ENCODE measurements at places on chromosomes 6 and 20.

- no peaks in the 10 kb centered on the region for H3K4me1 ChIP-seq
- no peak for DNase-seq
- no peak overlapping the region for H3K27ac ChIP-seq
Measured at GRCh38 chr6:20061952-20062351, 150.3 kb downstream of the MBOAT1 start.

DNA sequence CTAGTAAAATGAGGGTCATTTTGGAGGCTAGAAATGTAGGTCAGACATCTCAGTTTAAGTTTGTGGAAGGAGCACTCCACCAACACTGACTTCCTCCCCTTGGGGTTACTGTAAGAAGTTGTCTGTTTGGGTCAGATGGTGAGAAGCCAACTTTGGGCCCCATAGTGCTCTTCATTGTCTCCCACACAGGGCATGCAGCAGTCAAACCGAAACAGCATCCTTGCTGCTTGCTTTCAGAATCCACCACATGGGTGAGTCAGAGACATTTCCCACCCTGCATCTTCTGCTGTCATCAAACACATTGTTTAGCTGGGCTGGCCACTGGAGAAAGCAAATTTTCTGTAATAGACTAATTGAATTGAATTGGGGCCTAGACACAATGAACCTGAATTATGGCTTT lies 16.8 kb downstream of the IL17F start:
- H3K27ac ChIP-seq, result no peak overlapping the region
- H3K36me3 ChIP-seq, result no peaks in the 10 kb centered on the region
- no peaks in the 10 kb centered on the region for H3K27me3 ChIP-seq
- H3K4me3 ChIP-seq, result no peak overlapping the region
- no peak for DNase-seq

GRCh38 chr6:41073968-41074691 lies 1.4 kb downstream of the NFYA start:
- peak overlapping the region; percentile 92 for H3K27ac ChIP-seq
- peaks cover 37% of the 10 kb centered on the region for H3K4me1 ChIP-seq
- H3K36me3 ChIP-seq, result peaks cover 14% of the 10 kb centered on the region

DNA sequence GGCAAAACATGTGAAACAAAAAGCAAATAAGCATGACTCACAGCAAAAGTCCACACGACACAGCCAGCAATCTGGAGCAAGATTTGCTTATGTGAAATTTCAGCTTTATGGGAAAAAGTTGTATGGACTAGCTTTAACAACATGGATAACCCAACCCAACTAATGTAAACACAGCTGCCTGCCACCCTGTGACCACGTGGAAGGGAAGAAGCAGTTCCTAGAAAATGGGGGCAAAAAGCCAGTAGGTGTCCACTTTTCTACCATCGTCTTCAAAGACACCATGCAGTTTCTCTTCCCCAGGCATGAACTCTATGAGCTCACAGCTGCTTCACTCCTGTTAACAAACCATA lies 425.4 kb upstream of the RNF217 start:
- peaks cover 21% of the 10 kb centered on the region for H3K4me1 ChIP-seq
- no peaks in the 10 kb centered on the region for H3K36me3 ChIP-seq
- H3K27me3 ChIP-seq, result no peaks in the 10 kb centered on the region
- no peak for DNase-seq
- no peak overlapping the region for H3K4me3 ChIP-seq

- no peak for DNase-seq
- H3K4me1 ChIP-seq, result peaks cover 33% of the 10 kb centered on the region
- H3K4me3 ChIP-seq, result no peak overlapping the region
- peaks cover 42% of the 10 kb centered on the region for H3K27me3 ChIP-seq
- H3K27ac ChIP-seq, result no peak overlapping the region
- H3K36me3 ChIP-seq, result peaks cover 5% of the 10 kb centered on the region
Measured at GRCh38 chr6:90411292-90411781, 114.7 kb upstream of the BACH2 start.

DNA sequence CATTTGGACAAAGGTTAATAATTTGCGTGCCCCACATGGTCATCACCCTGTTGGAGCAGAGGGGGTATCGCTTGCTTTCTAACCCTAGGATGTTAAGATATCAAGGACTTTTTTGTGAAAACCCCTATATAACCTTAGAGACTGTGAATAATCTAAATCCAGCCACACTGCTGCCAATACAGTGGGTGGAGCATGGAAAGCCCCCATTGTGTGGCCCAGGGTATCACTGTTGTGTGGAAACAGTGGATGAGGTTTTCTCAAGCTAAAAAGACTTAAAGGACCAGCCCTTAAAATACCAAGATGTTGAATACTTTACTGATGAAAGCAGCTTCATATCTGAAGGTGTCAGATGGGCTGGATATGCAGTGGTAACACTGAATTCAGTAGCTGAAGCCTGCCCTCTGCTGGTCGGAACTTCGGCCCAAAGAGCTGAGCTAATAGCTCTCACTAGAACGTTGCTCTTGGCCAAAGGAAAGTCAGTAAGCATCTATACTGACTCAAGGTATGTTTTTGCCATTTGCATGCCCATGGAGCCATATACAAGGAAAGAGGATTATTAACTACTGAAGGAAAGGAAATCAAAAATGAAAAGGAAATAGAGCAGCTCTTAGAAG lies 695.2 kb downstream of the PHF3 start:
- 0 out of 2 replicates have a peak, but pooled peaks cover 3% of the 10 kb centered on the region for H3K27me3 ChIP-seq
- peak; percentile 80 for DNase-seq
- no peak overlapping the region for H3K4me3 ChIP-seq
- H3K36me3 ChIP-seq, result peaks cover 44% of the 10 kb centered on the region
- peaks cover 6% of the 10 kb centered on the region for H3K4me1 ChIP-seq

DNA sequence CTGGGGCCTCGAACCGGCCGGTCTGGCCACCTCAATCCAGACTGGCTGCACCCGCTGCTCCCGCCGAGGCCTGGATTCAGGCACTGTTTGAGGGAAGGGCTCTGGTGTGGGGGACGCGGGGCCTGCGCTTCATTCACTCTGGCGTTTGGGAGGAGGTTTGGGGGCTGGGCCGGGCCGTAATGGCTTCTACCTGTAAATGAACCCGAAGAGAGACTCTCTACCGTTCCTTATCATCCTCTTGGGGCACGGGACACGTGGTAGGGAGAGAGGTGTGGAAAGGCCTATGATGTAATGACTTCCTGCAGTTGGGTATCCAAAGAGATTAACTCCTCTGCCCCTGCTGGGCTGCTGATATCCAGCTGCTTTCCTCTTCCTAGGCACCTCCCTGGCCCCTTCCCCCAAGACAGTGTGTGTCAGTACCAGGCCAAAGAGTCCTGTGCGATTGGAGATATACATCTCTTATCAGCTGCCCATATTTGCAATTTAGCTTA lies 1.8 kb downstream of the FOXO3 start:
- H3K27me3 ChIP-seq, result peaks cover 25% of the 10 kb centered on the region
- H3K4me3 ChIP-seq, result peak overlapping the region; percentile 85
- DNase-seq, result peak; percentile 74
- peaks cover 4% of the 10 kb centered on the region for H3K36me3 ChIP-seq

DNA sequence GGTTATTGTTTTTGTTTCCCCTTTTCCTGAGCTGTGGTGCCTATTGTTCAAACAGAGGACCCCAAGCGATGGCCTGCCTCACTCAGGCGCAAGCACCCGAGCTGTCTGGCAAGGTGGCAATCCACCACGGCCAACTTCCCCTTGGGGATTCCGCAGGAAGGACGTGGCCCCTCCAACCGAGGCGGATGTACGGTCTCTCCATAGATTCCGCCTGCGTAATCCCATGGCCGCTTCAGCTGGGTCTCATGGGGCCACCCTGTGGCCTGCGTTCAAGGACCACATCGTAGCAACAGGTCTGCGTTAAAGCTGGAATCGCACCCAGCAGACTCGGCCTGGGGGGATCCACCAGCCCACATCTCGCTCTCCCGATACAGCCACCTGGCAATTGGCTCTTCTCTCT lies 79.9 kb downstream of the CEBPB start:
- no peaks in the 10 kb centered on the region for H3K27me3 ChIP-seq

DNA sequence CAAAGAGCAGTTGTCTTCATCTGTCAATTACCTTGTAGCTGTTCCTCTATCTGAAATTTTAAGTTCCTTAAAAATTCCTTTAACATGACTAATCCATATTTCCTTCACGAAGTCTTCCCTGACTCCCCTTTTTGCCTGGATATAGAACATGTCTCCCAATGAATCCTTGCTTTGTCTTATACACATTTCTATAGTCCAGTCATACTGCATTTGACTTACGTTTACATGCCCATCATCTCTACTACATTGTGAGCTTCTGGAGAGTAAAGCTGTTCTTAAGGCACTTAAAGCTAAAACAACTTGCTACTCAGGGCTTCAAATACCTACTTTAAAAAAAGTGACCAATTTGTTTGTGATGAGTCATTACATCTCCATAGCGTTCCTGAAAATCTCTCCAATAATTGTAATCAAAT lies 4.9 kb downstream of the REV3L start:
- no peak overlapping the region for H3K27ac ChIP-seq
- H3K27me3 ChIP-seq, result peaks cover 89% of the 10 kb centered on the region
- H3K36me3 ChIP-seq, result no peaks in the 10 kb centered on the region
- DNase-seq, result no peak
- H3K4me3 ChIP-seq, result no peak overlapping the region

- H3K27ac ChIP-seq, result no peak overlapping the region
- H3K36me3 ChIP-seq, result peaks cover 7% of the 10 kb centered on the region
- no peak for DNase-seq
- no peak overlapping the region for H3K4me3 ChIP-seq
- peaks cover 94% of the 10 kb centered on the region for H3K4me1 ChIP-seq
Measured at GRCh38 chr6:143692696-143693095, 14.9 kb downstream of the PHACTR2 start.

Measured in WTC11 (cell line).